Ovary (tissue), 10 donors: ENCODE measurements at places on chromosomes 11 and 22.

GRCh38 chr22:44486538-44486937, 11.5 kb downstream of the RTL6 start:
- DNase-seq: no peak
- H3K4me1 ChIP-seq: no peaks in the 10 kb centered on the region
- H3K27ac ChIP-seq: no peak overlapping the region
- no peak overlapping the region for H3K4me3 ChIP-seq
- no peaks in the 10 kb centered on the region for H3K27me3 ChIP-seq

DNA sequence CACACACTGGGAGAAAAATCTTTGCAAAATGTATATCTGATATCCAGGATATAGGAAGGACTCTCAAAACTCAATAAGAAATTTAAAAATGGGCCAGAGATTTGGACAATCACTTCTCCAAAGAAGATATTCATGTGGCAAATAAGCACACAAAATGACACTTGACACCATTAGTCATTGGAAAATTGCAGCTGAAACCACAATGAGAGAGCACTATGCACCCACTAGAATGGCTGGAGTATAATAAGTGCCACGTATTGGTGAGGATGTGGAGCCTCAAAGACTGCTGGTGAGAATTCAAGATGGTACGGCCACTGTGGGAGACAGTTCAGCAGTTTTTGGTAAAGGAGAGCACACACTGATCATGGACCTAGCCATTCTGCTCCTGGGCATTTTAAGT, 12.8 kb upstream of the OSBPL5 start:
- no peak overlapping the region for H3K27ac ChIP-seq
- no peaks in the 10 kb centered on the region for H3K4me1 ChIP-seq
- no peaks in the 10 kb centered on the region for H3K27me3 ChIP-seq
- no peaks in the 10 kb centered on the region for H3K36me3 ChIP-seq

GRCh38 chr11:128961645-128962044, 19.0 kb upstream of the TP53AIP1 start:
- no peak overlapping the region for H3K27ac ChIP-seq
- H3K27me3 ChIP-seq: no peaks in the 10 kb centered on the region
- no peak for DNase-seq
- H3K4me1 ChIP-seq: no peaks in the 10 kb centered on the region
- H3K36me3 ChIP-seq: no peaks in the 10 kb centered on the region

DNA sequence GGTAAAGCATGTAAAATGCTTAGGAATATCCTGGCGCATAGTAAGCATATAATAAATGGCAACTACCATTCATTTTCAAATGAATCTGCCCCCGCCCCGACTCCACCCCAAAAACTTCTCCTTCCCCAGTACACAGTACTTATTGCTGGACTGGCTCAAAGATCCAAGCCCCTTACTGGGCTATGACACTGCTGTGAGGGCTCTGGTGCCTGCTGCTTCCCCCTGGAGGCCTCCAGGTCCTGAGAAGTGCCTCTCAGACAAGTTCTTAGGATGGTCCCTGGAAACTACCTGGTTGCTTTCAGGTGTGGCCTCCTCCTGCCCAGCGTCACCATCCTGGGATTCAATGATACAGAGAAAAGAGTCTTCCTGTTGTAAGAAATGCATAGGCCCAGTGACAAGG, 190.6 kb upstream of the NTM start:
- H3K4me1 ChIP-seq: no peaks in the 10 kb centered on the region
- no peaks in the 10 kb centered on the region for H3K27me3 ChIP-seq
- no peak overlapping the region for H3K27ac ChIP-seq
- H3K4me3 ChIP-seq: no peak overlapping the region
- DNase-seq: no peak

- no peak overlapping the region for H3K27ac ChIP-seq
- H3K27me3 ChIP-seq: no peaks in the 10 kb centered on the region
- no peak for DNase-seq
These were observed 44.3 kb upstream of the PLET1 start for GRCh38 chr11:112304914-112305313.
